Omental fat pad (tissue), 4 donors: ENCODE measurements at places on chromosomes 7 and 10.

DNA sequence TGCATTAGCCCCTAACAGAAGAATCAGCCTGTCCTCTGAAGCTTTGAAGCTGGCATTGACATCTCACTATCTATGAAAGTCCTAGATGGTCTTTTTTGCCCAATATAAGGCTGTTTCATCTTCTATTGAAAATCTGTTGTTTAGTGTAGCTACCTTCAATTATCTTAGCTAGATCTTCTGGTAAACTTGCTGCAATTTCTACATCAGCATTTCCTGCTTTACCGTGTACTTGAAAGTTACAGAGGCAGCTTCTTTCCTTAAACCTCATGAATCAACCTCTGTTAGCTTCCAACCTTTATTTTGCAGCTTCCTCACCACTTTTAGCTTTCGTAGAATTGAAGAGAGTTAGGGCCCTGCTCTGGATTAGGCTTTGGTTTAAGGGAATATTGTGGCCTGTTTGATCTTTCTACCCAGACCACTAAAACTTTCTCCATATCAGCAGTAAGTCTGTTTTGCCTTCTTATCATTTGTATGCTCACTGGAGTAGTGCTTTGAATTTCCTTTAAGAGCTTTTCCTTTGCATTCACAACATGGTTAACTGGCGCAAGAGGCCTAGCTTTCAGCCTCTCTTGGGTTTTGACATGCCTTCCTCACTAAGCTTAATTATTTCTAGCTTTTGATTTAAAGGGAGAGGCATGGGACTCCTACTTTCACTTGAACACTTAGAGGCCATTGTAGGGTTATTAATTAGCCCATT is 32.5 kb downstream of the ARID5B start:
- no peak for DNase-seq

- DNase-seq = no peak
Observed at GRCh38 chr7:85995101-85995500, 648.6 kb upstream of the GRM3 start.

DNA sequence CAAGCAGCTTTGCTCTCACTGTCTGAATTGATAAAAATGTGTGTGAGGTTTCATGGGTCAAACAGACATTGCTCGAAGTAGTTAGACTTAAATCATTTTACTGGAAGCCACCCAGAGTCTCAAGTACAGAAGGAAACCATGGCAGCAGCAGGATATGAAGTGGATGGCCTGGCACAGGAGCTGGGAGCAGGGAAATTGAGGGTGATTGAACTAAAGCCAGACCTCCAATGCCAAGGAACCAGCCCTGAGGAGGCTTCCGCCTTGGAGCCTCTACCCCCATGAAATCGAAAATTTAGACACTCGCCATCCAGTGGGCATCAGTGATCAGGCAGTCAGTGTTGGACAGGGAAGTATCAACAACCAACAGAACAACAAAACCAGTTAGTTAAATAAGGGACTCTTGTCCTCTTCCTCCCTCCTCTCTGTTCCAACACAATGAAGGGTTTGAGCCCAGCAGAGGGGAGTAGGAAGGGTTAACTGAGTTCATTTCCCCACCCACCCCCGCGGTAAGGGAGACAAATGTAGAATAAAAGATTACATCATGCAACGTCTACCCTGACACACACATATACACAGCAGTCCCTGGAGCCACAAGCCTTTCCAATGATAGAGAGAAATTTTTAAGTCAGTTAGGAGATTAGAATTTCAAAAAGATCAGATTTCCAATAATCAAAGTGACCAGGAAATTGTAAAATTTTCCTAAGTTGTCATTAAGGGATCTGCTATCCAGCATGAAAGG is 156.3 kb downstream of the SLC16A9 start:
- DNase-seq = no peak

GRCh38 chr10:14586901-14587300 is 187.8 kb downstream of the FAM107B start:
- no peak for DNase-seq
